ENCODE measurements at places on chromosomes 2 and 18.

GRCh38 chr18:74980669-74981068 lies 228.3 kb downstream of the PTGR3 start:
- DNase-seq: no peak

- no peak for DNase-seq
Observed at GRCh38 chr2:120395221-120396012, 49.5 kb downstream of the INHBB start.

DNA sequence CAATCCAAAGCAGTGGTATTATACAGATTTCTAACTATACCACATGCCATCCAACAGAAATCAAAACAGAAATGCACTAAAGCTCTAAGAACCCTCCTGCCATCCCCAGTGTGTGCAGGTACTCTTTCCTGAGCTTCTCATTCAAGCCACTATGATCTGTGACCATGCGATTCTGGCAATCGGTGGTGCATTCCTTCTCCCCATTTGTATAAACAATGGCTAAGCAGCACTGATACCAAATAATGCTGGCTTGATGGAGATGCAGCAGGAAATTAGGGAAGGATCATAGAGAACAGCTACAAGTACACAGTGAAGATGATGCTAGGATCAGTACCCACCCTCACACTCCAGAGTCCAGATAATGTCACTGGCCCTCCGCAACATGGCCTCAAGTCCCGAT lies 51.8 kb downstream of the PPP4R1 start:
- DNase-seq: no peak

- no peak for DNase-seq
Observed at GRCh38 chr2:166344286-166345113, 31.2 kb downstream of the SCN9A start.

DNA sequence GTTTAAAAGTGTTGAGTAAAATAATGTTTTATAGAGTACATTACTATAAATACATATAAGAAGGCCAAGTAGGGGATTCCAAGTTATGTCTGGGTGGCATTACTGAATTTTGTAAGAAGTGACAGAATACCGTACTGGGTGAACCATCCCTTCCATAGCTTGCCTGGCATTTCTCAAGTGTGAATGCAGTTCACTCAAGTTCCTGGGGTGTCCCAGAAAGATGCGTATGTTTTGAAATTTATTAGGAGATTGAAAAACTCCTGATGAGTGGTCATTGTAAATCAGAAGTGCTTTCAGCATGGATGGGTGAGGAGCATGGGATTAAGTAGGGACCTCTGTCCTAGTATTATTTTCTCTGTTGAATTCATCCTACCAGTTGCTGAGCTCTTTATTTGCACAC lies 103.2 kb downstream of the VAPA start:
- no peak for DNase-seq

- DNase-seq: no peak
Observed at GRCh38 chr18:77004555-77005380, 127.8 kb downstream of the MBP start.

- no peak for DNase-seq
Observed at GRCh38 chr2:233996461-233996860, 54.0 kb upstream of the SPP2 start.

DNA sequence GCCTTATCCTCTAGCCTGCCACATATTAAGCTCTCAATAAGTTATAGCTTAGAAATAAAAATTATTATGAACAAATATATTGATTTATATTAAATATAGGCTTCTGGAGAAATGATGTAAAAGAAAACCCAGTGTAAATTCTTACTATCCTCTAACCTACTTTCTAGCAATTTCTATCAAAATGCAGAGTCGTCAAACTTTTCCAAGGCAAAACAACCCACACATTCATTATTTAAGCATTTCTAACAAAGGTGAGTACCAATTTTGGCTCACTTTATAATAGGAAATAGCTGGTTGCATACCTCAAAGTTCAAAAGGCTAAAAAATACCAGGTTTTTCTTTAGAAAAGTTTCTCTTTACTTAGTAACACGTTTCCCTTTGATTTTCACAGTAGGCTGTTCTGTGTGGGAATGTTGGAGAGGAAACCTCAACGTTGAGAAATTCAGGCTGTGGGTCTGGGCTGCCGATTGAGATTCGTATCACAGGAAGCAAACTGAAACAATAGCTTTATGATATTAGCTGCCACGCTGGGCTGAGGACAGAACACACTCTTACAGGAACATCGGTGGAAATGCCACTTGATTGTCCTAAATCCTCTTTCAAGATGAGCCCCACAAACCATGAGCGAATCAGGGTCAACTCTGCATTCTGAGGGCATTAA lies 53.0 kb downstream of the EPAS1 start:
- DNase-seq: no peak

DNA sequence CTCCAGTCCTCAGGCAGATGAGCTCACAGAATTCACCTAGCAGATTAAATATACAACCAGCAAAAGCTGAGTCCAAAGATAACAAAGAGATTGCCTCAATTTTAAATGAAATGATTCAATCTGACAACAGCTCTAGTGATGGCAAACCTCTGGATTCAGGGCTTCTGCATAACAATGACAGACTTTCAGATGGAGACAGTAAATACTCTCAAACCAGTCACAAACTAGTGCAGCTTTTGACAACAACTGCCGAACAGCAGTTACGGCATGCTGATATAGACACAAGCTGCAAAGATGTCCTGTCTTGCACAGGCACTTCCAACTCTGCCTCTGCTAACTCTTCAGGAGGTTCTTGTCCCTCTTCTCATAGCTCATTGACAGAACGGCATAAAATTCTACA lies 86.0 kb downstream of the PTRHD1 start:
- no peak for DNase-seq

DNA sequence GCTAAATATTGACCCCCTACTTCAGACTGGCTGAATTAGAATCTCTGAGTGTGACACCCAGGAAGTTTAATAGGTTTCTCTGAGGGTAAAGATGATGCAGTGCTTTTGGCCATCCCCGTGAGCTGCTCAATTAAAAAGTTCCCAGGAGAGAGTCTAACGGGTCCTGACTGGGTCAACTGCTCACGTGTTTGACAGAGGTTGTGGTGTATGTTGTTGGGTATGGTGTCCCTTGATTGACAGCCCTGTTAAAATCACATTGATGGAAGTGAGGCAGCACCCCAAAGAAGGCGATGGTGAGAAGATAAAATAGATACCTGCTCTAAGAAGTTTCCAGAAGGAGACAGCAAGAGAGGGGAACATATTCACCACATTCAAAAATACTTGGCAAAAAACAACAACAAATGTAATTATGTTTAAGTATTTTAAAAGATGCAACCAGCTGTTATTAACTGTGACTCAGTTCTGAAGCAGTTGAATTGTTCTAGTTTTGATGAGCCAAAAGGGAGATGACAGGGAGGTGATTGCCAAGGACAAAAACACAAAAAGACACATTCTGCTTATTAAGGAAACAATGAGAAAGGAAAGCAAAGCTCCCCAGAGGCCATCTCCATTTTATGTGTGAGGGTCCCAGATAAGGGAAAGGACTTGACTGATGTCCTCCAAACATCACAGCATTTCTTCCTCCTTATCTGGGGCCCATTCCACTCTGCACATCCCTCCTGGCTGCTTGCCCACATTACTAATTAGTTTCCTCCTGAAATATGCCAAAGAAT lies 11.5 kb upstream of the GMCL1 start:
- DNase-seq: no peak

DNA sequence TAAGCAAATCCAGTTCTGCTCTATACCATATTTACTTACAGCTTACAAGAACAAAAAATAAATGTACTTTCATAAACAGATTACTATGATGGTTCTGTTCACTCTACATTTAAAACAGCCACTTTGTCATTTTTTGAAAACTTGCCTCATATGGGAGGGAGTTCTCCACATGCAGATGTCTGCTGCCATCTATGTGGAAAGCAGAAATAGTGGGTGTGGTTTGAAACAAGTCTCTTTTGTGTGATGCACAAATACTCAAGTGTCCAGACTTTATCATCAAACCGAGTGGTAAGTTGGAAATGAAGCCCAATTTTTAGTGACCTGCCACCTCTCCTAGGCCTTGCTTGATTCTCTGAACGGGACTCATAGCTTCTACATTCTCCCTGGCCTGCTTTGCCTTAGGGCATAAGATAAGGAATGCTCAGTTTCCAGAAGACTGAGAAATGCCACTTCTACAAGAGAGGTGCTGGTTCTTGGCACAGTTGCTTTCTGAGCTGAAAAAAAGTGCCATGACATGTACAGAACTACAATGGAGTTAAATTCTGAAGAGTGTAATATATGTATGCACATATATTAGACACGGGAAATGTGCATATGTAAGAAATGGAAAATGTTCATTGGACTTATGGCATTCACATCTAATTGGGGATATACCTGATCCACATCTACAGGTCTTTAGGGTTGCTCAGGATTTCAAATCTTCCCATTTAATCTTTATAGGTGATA lies 221.0 kb downstream of the SLC8A1 start:
- DNase-seq: no peak

- no peak for DNase-seq
Observed at GRCh38 chr2:12050396-12050795, 304.0 kb downstream of the LPIN1 start.

DNA sequence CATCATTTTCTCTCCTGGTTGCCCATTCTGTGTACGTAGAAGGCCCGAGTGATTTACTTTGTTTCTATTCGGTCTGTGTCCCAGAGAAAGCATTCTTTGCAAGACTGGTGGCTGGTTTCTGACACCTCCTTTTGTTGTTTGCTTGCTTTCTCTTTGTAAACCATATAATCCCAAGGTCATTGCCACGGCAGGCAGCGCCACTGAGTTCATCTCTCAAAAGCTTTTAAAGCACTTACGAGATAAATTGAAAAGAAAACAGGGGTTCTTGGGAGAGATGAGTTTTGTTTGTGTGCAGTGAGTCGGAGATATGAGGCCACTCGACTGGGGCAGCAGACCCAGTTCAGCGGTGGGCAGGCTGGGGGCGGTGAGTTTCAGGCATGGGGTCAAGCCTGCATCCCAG lies 137.6 kb downstream of the NCK2 start:
- DNase-seq: peak; percentile 26

DNA sequence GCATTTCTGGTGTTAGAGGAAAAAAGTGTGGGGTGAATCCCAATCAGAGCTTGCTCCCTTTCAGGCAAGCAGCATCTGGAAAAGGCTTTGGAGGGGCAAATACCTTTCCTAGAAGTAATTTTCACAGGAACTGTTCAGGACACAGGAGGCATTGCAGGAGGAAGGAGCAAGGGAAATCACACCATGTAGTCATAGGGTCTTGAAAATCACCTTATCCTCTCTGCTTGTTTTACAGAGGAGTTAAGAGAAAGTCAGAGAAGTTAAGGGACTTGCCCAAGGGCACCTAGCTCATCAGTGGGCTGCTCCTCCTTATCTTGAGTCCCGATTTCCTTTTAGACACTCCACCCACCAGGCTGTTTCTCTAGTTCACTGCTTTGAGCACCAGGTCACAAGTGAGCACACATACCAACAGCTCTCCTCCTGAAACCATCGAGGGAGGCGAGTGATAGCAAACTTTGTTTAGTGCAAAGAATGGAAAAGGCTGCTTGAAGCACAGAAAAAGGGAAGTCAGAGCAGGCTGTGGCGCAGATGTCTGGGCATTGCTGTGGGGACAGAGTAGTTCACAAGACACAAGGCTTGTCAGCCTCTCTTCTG lies 89.2 kb upstream of the CXCR4 start:
- no peak for DNase-seq

- DNase-seq: no peak
Observed at GRCh38 chr2:216001216-216002100, 11.9 kb downstream of the MREG start.

DNA sequence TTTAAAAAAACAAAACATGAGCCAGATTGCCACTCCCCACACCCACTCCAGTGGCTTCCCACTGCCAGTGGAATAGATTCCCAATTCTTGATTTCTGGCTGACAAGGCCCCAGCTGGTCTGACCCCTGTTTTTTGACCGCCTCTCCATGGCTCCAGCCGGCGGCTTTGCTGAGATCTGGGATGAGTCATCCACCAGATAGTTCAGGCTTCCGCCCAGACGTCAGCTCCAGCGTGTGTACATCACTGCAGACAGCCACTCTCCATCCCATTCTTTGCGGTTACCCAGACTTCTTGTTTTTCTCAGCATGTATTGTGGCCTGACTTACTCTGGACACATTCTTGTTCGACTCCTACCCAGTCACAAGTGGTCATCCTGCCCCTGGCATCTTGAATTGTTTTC lies 227.9 kb downstream of the GBX2 start:
- DNase-seq: no peak

- no peak for DNase-seq
Observed at GRCh38 chr2:85503851-85504777, 34.9 kb upstream of the MAT2A start.

DNA sequence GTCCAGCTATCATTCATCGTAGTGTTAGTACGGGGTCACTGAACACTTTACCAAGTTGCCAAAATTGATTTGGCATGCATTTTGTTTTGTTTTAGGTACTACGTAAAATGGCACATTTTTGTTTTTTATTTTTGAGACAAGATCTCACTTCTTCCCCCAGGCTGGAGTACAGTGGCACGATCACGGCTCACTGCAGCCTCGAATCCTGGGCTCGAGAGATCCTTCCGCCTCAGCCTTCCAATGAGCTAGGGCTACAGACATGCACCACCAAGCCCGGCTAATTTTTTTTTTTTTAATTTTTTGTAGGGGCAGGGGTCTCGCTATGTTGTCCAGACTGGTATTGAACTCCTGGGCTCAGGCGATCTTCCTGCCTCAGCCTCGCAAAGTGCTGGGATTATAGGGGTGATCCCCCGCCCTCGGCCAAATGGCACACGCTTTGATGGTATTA lies 786 bp downstream of the TAF1B start:
- peak; percentile 45 for DNase-seq

DNA sequence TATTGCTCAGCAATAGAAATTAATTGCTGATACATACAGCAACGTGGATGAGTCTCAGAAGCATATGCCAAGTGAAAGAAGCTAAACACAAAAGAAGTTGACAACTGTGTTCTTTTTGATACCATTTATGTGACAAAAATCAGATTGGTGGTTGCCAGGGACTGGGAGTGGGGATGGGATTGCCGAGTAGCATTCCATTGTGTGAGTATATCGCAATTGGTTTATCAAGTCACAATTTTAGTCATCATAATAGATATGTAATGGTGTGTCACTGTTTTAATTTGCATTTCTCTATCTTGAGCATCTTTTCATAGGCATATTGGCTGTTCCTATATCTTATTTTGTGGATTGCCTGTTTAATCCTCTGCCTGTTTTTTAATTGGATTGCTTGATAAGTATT lies 20.9 kb downstream of the STRADB start:
- no peak for DNase-seq

DNA sequence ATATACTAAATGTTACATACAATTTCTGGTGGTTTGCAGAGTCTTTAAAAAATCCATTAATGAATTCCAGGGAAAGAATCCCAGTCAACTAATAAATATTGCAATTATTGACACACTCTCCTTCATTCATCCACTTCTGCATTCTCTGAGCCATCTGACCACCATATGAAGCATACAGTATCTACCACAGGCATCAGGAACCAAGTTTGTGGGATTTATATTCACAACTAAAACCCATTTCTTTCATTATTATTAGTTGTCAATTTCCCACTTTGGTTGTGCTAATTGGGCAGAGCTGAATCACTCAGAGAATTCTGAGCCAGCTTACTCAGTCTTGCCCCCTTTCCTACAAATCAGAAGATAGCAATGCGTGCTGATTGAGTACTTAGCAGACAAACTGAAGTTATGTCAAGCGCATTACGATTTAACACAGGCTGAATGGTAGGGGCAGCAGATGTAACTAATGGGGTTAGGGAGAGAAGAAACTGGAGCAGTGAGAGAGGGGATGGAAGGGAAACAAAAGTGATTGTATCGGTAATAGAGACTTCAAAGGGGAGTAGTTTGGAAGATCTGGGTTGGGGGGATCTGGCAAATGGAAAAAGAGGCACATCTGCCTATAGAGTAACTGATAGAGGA lies 52.3 kb downstream of the ZEB2 start:
- no peak for DNase-seq
